ENCODE measurements at places on chromosomes 1 and 21.

DNA sequence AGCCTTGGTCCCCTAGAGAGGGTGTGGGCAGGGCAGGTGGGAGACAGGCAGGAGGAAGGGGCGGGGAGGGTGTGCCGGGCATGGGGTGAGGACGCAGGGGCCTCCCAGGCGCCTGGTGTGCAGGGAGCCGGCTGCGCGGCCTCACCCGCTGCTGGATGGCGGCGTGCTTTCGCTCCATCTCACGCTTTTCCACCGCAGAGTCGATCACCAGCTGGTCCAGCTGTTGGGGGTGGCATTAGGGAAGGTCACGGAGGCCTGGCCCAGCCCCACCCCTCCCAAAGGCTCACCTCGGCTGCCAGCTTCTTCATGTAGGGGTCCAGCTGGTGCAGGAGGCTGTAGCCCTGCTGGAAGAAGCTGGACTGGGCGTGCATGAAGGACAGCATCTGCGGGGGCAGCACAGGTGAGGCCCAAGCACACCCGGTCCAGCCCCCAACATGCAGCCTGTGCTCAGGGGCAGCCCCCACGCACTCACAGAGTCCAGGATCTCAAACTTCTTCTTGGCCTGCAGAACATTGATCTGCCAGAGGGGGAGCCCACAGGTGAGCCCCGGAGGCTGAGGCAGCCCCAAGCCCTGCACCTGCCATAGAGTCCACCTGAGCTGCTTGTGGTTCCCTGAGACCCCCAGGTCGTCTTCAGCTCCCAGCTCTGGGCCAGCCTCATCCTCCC is 7.9 kb downstream of the ACAP3 start:
- DNase-seq = no peak

DNA sequence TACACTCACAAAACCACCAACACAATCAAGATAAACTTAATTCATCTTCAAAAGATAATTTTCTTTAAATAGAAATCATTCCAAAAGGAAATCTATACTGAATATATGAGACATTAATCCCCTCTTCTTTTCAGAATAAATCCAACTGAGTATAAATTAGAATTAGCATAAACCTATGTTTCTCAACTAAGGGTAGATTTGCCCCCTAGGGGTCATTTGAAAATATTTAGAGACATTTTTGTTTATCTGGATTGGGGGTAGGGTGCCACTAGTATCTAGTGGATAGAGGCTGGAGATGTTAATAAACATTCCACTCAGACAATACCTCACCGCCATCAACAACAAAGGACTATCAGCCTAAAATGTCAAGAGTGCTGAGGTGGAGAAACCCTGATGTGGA is 6.5 kb upstream of the TNFSF4 start:
- no peak for DNase-seq

GRCh38 chr1:153611356-153611755 is 1.6 kb downstream of the S100A16 start:
- DNase-seq = no peak

- DNase-seq = no peak
Measured at GRCh38 chr1:56550138-56550858, 29.1 kb downstream of the PLPP3 start.

- peak; percentile 27 for DNase-seq
Measured at GRCh38 chr1:113759333-113760101, at the start of gene PHTF1. PHTF1 (minus strand) TSS chr1:113759486; CDS start chr1:113758703, 783 bp downstream.

DNA sequence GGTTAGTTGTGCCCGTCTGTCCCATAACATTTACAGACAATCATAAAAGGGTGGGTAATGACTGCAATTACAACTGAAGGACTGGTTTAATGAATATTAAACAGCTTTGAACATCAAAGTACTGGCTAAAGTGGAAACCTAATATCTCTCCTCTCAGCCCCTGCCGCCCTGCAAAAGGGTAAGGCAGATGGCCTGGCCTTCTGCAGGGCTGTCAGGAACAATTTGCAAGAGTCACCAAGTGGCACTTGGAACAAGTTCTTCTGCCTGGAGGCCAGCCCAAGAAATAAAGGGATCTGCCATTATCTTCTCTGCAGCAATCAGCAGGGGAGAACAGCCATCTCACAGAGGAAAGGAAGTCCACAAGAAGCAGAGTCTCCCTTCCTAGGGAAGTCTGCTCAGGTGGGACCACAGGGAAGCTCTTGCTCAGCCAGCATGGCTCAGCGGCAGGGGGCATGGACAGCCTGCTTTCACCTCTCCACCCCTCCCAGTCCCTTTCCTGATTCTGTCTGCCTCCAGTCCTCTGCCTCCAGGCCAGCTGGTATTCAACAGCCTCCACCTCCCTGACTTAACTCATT is 96.1 kb downstream of the TRABD2B start:
- DNase-seq = no peak

DNA sequence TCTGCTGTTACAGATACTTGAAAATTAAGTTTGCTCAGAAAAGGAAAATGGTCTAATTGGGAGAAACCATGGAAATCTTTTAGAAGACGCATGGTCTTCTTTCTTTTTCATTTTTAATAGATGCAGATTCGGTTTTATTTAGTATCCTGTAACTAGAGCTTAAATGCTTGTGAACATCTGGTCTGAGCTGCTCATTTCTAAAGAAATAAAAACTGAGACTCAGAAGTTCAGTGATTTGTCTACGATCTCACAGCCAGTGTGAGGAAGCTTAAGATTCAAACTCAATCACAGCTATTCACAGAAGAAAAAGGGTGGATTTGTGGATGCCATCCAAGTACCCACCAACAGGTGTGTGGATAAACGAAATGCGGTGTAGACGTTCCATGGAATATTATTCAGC is 80.0 kb upstream of the TIAM1 start:
- no peak for DNase-seq

DNA sequence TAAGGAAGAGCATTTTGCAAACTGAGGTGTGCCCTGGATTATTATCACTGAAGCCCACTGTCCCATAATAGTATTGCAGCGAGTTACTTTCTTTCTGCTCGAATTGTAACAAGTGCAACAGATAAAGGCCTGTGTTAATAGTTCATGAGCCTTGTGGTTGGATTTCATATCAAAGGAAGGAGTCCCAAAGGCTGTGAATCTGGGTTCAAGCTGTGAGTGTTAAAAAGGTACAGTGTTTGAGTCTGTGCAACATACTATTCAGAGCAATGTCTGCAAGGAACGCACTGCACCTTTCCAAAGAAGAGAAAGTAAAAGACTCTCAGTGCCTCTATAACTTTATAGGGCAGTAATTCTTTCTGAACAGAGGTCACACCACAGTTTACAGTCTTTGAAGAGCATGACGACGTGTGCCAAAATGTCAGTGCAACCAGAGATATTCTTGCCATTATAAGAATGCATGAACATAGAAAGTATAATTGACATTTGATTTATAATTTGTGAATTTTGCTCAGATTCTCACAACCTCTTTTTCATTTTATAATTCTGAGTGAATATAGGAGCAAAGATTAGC is 79.1 kb downstream of the CDC7 start:
- DNase-seq = no peak

DNA sequence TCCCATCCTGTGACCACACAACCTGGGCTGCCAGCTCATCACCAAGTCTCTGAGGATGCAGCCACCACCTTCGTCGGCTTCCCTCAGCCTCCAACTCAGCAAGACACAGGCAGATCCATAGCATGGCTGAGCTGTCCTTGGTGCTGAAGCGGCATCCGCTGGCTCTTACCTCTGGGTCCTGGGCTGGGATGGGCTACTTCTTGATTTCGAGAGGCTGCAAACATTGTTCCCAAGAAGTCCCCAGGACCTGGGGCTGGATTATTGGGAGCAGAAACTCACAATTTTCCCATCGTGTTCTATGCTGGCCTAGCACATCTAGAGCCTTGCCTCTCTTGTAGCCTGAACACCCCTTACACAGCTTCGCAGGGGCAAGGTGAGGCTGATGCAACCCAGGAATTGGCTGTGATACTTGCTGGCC is 24.9 kb upstream of the C1QA start:
- no peak for DNase-seq

- DNase-seq = no peak
Measured at GRCh38 chr1:77282866-77283539, 1.2 kb downstream of the AK5 start.

- no peak for DNase-seq
Measured at GRCh38 chr1:206772243-206772937, at the start of gene IL10. IL10 (minus strand) TSS chr1:206772494; CDS start chr1:206772435, 59 bp downstream.

DNA sequence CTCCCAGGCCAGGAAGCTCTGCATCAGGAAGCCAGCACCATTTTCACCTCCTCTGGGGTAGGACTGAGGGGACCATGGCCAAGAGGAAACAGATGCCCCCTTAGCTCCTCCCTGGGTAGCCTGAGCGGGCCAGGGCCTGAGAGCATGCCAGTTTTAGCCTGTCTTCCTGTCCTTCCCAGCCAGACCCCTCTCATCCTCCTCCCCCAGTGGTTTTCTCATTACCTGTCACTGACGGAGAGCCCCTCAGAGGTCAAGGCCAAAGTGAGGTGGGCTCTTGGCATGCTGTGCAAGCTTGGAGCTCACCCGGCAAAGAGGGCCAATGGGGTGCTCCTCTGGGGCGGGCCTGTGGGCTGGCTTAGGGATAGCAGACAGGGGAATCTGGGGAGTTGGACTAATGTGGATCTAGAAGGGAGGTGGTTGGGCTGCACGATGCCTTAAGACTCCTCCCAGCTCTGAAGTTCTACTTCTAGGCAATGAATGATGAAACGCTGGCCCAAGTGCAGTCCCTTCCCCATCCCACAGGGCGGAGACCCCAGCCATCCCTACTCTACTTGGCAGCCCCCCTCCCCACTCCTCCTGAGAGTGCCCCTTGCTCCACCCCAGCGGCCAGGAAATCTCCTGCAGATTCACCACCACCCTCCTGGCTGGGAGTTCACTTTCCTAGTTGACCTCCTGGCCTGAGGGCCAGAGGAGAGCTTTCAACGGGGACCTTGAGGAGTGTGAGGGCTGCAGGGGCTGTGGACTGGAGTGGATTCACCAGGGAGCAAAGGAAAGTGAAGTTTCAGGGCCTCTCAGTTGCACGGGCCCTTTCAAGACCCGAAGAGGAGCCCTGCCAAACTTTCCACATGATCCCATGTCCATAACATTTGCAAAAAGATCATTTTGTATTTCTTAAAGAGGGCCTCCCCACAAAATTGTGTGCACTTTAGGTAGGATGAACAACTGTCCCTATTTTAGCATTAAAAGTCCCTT is 9.4 kb upstream of the LMNA start:
- DNase-seq = no peak

DNA sequence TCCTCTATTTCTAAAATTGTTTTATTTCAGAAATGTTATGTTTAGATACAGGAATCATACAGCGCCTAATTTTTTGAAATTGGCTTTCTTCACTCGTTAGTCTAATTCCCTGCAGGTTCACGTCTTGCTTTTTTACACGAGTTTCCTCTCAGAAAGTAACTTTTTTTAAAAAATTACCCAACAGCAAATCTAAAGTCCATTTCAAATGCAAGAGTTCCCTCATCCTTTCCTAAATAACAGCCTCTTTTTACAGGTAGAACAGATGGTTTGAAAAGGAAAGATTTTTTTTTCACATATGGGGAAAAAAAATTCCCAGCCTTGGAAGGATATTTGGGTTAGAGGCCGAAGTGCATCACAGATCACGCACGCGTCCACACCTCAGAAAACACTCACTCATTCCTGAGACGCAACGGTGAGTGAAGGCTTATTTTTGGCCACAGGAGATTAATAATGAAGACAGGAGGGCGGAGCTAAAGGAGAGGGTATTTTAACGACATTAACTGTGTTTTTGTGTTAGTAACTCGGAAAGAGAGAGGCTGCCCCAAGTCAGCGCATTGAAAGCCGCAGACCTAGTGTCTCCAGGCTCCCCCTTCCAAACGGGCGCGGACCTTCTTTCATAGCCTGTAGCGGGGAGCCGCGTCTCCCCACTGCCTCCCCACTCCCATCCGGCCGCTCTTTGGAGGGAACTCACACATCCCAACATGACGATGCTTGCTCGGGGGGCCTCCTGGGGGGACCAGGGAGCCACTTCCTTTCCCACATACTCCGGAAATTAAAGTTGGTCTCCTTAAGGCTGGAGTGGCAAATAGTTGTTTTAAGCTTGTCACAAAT is 969 bp upstream of the RIPK4 start:
- no peak for DNase-seq

DNA sequence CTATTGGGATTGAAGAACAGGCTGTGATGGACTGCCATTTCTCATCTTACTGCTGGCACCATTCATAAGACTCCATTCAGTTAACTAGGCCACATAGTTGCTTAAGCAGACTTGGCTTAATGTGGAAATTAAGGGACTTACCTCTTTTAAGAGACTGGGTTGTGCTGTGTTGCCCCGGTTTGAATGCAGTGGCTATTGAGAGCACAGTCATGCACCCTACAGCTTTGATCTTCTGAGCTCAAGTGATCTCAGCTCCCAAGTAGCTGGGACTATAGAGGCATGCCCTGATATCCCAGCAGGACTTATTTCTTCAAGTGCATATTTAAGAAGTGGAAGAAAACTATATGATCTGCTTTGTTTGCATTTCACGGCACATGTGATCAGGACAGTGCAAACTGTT is 181.1 kb downstream of the RASAL2 start:
- no peak for DNase-seq

DNA sequence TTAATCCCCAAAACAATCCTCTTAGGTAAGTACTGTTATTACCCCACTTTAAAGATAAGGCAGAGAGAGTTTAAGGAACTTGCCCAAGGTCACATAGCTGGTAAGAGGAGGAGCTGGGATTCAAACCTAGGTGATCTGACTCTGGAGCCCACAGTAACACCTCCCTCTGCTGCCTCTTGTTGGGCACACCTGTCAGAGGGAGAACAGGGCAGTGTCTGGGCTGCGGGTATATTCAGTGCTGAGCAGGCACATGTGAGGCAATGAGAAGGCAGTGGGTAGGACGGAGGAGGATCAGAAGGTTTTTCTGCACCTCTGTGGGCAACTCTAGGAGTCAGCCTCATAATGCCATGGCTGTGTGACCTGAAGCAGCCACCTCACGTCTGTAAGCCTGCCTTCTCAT is 1.8 kb downstream of the HPCA start:
- no peak for DNase-seq

- no peak for DNase-seq
Measured at GRCh38 chr1:33045246-33045645, 8.6 kb upstream of the AK2 start.

- DNase-seq = peak; percentile 17
Measured at GRCh38 chr1:67674260-67675011, 10.6 kb upstream of the GADD45A start.

DNA sequence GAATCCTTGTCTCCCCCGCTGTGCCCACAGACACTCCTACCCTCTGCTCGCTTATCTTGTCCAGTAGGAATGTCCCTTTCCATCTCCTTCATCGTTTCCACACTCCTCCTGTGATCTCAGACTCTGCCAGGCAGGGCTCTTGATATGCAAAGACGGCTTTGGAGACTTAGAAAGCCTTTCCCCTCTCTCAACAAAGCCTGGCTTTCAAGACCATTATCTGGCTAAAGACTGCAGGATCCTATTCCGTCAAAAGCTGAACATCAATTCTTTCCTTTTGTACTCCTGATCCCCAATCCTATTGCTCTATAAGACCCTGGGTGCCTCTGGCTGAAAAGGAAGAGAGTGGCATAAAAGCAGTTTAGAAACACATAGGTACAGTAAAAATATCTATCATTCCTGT is 63.9 kb downstream of the SDC3 start:
- no peak for DNase-seq

GRCh38 chr1:202591515-202591914 is 118.7 kb downstream of the SYT2 start:
- no peak for DNase-seq

- no peak for DNase-seq
Measured at GRCh38 chr1:53545663-53546408, 86.6 kb downstream of the DMRTB1 start.

GRCh38 chr21:42681296-42682206 is 28.1 kb downstream of the PDE9A start:
- DNase-seq = no peak
